ENCODE measurements at places on chromosomes 6 and 20. TPM values are rescaled to one million over a fixed set of nuclear protein-coding genes. Genes with fewer than 3 reads are reported as not detected.

DNA sequence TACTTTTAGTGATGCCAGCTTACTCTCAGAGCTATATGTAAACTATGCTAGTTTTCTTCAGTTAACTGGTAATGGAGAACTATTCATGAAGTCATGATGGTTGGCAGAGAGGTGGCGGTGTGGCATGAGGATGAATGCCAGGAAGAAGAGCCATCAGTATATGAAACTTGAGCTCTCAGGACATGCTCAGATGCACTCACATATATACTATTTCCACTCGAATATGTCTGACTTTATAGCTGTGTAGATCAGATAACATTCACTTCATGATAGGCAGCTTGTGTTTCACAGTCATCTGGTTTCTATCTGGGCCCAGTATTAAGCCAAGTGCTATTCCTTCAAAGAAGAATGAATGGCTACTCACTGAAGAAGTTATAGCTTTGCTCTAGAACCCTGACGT lies 46.2 kb upstream of the CEP85L start:
- DNase-seq: no peak

ECT2L gene
- total RNA-seq: not detected

GRCh38 chr6:167311286-167311685 lies 13.6 kb upstream of the TTLL2 start:
- DNase-seq: no peak

DNA sequence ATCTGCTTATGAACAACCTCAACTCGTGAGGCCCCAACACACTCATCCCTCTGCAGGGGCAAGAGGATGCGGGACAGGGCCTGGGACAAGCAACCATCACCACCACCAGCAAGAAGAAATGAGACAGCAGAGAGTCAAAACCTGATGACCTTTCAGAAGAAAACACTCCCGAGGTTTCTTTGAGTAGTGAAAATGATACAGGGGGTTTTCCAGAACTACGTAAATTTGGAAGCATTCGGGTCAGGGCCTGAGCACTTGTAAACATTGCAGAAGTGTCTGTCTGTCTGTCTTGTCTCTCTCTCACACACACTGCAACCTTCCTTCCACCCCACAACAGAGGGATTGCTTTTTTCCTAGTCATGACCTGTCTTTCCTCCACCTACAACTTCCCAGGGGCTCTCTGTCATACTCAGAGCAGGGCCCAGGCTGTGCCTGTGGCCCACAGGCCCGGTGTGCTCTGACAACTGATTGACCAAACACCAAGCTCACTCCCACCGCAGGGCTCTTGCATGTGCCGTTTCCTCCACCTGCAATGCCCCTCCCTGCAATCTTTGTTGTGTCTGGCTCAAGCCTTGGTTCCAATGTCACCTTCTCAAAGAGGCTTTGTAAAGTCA lies 90.9 kb downstream of the BMP7 start:
- no peak for DNase-seq

CHD6 gene
- total RNA-seq: 17.9 TPM

DNA sequence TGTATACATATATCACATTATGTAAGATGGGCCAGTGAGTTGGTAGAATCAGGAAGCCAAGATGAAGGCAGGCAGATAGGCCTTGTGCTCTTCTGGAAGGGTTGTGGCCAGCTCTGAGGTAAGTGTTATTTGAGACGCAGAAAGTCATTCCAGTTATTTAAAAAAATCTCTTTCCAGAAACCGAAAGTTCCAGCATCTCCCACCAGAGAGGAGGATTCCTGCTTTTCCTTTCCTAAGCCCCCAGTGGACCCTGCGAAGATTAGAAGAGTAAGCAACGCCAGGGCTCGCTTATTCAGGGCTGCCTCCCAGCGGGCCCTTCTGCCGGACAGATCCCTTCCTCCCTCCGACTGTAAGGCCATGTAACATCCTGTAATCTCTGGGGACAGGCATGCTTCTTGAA lies 20.4 kb downstream of the ARMC2 start:
- DNase-seq: no peak

- DNase-seq: no peak
Observed at GRCh38 chr6:144769142-144769541, 484.0 kb downstream of the UTRN start.

DNA sequence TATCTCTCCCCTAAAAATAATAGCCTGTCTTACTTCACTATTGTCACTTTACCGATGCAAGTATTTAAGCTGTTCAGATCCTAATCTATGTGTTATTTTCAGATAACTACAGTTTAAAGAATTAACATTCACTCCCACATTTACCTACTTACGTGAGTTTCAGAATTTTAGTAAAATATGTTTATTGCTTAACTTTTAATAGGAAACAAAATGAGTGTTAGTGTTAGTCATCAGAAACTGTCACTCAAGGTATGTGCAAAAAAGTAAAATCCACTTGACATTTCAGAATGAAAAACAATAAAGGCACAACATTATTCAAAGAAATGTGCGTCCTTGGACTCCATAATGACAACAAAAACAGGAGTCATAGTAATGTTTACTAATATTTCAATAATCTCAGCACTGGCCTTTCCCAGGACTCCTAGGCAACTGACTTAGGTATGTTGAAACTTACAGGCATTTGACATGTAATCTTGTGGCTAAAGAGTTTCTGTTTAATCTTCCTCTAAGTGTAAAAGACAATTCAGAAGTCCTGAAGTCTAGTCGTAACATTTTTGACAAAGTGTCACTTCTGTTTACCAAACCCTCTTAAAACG lies 4.5 kb downstream of the ATXN1 start:
- no peak for DNase-seq

DNA sequence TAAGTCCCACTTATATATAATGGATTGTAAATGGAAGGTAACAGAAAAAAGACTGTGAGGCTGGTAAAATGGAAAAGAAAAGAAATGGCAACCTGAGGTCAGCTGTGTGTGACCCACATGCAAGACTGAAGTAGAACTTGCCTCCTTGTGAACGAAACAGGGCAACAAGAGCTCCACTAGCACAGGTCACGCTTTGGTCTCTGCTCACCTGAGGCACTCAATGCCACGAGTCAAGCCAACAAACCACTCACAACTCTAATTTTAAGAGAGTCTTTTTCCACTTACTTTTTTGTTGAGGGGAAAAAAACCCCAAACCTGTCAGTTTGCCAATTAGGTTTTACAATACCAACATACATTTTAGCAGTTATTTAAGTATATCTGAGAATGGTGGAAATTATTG lies 65.2 kb downstream of the PDE10A start:
- no peak for DNase-seq

RIN2 gene
- total RNA-seq: 34.1 TPM

WFDC2 gene
- total RNA-seq: 78.5 TPM

DNA sequence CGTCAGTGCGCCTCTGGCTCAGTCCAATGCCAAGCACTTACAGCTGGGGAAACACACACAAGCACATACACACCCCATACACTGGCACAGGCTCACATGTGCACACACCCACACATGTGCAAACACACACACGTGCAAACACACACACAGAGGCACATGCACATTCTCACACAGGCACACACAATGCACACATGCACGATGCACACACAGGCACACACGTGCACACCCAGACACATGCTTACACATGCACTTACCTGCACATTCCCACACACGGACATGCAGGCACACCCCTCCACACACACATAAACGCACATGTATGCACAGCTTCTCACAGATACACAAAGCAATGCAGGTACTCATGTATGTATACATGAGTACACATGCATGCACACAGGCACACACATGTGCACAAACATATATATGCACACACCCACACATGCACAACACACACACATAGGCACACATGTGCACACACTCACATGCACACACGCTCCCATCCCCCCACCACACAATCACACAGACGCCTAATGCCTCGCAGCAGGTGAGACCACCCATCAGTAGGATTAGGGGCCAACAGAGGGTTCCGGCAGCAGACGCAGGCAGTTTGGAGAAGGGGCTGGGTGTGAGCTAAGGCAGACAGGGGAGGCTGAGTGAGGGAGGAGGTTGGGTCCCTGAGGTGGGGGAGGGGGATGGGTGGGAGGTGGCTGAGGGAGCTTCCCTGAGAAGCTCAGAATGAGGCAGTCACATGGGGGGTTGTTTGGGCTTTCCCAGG lies 71.2 kb upstream of the SLCO4A1 start:
- no peak for DNase-seq

ABCF1 gene
- total RNA-seq: 46.3 TPM

RAET1E gene
- not detected for total RNA-seq

DNA sequence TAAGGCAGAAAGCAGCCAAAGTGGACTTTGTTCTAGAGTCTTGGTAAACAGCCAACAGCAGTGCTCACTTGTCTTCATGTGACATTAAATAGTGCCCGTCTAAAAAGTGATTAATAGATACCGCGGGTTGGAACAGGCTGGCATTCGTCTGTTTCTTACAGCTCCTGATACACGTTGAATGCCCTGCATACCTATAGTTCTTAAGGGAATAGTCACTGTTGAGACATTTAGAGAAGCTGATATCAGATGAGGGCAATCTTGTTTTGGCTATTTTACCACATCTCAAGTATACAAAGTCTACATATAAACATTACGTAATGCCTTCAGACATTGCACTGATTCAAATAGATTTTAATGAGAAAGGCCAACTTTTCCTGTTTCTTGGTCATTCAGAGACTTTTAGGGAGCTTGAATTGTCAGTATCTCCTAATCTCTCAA lies 374.9 kb upstream of the FLRT3 start:
- peak; percentile 75 for DNase-seq

- no peak for DNase-seq
Observed at GRCh38 chr6:88458662-88459061, 292.5 kb upstream of the CNR1 start.

GRCh38 chr6:33875141-33875581 lies 71.4 kb upstream of the MLN start:
- DNase-seq: no peak

GRCh38 chr6:66961191-66961590 lies 1254.2 kb upstream of the EYS start:
- DNase-seq: no peak

GSTA4 gene
- total RNA-seq: 14.3 TPM

COL11A2 gene
- 0.38 TPM for total RNA-seq

TUBE1 gene
- total RNA-seq: 37.0 TPM

GRCh38 chr6:159828074-159828473 lies 28.0 kb downstream of the PNLDC1 start:
- DNase-seq: no peak

DNA sequence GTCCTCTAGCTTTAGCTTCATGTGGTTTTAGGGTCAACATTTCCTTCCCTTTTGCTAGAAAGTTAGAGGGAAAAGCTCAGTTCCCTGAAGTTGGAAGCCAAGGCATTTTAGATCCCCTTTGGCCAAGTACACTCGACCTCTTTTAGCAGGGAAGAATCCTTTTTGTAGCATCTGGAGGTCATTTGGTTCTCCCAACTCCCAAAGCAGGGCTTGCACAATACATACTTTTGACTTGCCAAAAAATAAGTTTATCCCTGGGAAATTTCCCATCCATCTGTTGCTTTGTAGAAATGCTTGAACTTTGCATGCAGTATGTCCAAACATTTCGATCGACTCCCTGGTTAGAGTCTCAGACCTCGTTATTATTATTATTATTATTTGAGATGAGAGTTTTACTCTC lies 4.6 kb upstream of the EDEM2 start:
- no peak for DNase-seq

- no peak for DNase-seq
Observed at GRCh38 chr6:7261852-7262461, 51.0 kb downstream of the SSR1 start.

GRCh38 chr6:166927935-166928643 lies 28.3 kb downstream of the RNASET2 start:
- DNase-seq: no peak

C6orf52 gene
- 3.1 TPM for total RNA-seq

DNA sequence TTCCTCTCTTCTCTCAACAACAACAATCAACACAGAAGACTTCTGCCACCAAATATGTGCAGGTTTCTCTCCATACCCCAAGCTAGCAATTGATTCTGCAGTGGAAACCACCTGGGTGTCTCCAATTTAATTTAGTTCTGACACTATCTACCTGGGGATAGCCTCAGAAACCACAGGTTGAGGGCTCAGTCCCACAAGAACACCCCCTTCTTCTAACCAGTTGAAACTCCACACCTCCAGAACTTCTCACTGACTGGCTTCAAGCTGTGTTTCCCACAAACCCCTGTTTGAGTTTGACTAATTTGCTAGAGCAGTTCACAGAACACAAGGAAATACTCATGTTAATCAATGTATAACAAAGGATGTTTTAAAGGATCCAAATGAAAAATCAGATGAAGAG lies 52.5 kb upstream of the SPTLC3 start:
- no peak for DNase-seq

MATN4 gene
- total RNA-seq: not detected

DNA sequence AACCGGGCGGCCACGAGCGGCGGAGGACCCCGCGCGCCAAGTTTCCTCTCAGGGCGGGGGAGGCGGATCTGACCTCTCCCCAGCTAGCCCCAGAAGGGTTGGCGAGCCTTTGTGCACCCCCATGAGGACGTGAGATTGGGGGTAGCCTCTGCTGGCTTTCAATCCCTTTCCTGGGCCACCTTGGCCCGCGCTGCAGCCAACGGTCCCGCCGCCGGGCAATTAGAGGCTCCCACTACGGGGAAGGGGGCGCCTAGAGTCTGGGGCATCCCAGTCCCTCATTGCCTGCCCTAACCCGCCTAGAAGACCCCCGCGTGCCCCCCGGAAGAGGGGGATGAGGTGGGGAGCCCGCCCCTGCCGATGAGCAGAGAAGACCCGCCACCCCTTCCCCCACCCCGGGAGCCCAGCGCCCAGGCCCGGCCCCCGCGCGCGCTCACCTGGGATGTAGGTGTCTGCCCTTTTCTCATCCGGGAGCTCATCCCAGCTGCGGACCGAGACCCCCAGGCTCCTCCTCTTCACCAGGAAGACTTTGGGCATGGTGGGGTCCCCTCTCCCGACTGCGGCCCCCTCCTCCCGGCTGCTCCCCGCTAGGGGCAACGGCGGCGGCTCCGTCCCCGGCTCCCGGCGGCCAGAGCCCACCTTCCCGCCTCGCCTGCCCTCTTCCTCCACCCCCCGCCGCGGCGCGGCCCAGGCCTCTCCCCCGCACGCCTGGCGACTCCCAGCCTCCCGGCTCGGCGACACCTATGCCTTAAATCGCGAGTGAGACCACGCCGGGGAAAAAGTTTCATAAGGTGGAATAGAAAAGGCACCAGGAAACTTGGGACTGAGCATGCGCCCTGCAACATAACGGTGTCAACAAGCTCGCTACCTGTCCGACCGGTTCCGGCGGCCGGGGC lies at the start of gene OVOL2:
Gene OVOL2, minus strand, starts transcription at position 816 of the 893 bp plus-strand sequence. Its CDS starts 282 bp downstream, at position 534.
- DNase-seq: no peak

HAO1 gene
- total RNA-seq: not detected

- no peak for DNase-seq
Observed at GRCh38 chr6:71080826-71081225, 124.0 kb upstream of the B3GAT2 start.

DNA sequence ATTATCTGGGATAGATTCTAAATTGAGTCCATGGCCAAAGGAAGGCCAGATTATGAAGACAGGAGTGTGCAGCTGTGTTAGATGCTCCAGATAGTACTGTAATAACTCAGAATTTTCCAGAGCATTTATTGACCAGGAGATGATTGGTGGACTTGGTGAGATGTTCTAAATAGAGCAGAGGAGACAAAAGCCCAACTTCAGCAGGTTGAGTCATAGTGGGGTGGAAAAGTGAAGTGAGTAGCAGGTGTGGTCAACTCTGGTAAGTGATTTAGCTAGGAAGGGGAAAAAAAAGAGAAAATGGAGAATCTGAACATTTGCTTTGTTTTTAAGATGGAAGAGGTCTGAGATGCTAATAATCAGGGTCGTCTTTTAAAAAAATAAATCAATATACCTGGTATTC lies 227.4 kb downstream of the TMEM200A start:
- DNase-seq: no peak

HELZ2 gene
- 85.2 TPM for total RNA-seq

PABPC1L gene
- 27.2 TPM for total RNA-seq

Data from kidney epithelial cell (primary cell).